ENCODE measurements at places on chromosomes 6 and 20.

- no peak for DNase-seq
These were observed 38.7 kb downstream of the SCP2D1 start for GRCh38 chr20:18852318-18852717.

- no peak for DNase-seq
These were observed 62.9 kb downstream of the SSR1 start for GRCh38 chr6:7249946-7250643.

DNA sequence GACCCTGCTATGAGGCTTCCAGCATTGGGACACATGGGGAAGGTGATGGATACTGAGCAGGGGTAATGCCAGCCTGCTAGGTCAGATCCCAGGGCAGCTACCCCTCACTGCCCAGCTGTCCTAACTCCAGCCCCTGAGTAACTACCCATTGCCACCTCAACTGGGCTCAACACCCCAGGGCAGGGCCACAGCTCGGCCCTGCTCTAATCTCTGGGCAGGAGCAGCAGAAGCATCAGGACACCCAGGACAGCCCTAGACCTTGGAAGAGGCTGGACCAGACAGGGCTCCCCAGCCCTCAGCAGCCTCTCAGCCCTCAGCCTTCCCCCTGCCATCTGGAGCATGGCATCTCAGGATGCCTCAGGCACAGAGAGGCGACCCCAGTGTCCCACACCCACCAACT, 67.4 kb upstream of the TOP1 start:
- DNase-seq, result no peak

DNA sequence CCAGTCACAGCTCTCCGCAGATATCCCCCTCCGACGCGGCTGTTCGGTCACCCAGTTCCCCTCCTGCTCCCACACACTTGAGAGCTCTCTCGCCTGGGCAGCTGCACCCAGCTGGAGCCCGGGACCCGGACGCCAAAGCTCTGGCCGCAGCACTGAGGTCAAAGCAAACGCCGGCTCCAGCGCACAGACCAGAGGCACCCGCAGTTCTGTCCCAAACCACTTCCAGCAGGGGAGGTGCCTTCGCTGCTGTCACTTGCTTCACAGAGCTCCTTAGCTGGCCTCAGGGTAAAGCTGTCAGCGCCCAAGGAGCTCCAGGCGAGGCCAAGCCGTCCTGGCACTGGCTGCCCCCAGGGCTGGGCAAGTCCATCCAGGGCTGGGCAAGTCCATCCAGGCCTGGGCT, 27.9 kb downstream of the SLC2A4RG start:
- DNase-seq, result no peak

- DNase-seq, result no peak
These were observed 2.8 kb upstream of the CEP43 start for GRCh38 chr6:166996406-166996805.

DNA sequence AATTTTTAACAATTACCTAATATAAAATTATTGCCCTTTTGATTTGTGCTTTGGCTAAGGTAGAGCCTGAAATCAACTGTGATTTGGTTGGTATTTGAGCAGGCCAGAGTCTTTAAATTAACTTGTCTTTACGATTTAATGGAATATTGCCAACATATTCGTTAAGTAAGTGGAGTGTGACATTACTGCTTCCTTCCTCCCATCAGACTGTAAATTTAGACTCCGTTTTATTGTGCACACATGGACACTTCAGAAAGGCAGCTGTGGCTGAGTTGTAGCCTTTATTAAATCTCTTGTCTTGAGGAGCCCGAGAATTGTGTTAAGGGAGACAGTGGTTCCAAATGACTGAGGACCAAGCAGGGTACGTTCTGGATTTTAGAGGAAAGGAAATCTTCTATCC, 57.4 kb downstream of the CAP2 start:
- no peak for DNase-seq

DNA sequence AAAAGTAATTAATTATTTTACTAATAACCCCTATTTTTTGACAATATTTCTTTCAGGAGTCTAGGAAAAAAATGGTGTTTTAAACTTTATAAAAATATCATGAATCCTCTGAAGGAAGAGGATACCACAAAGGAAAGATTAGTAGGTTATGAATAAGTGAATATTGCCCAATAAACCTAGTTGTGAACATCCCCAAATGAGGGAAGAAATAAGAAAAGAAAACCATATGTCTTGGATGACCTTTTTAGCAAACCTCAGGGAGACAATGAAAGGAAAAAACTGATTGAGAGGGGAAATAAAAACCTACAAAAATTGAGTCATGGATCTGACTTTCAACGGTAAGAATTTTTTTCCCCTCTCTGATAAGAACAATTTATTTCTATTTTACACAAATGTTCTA, 34.4 kb downstream of the TENT5A start:
- no peak for DNase-seq

- no peak for DNase-seq
These were observed 30.7 kb upstream of the NANP start for GRCh38 chr20:25654487-25654886.

- DNase-seq, result no peak
These were observed 1.8 kb downstream of the REV3L start for GRCh38 chr6:111480988-111481822.

GRCh38 chr6:43934803-43935602, 165.0 kb downstream of the VEGFA start:
- DNase-seq, result no peak

- DNase-seq, result no peak
These were observed 10.8 kb downstream of the GSTA4 start for GRCh38 chr6:52984247-52984646.
